ENCODE measurements at places on chromosomes 3 and 15. TPM values are rescaled to one million over a fixed set of nuclear protein-coding genes. Genes with fewer than 3 reads are reported as not detected.

DNA sequence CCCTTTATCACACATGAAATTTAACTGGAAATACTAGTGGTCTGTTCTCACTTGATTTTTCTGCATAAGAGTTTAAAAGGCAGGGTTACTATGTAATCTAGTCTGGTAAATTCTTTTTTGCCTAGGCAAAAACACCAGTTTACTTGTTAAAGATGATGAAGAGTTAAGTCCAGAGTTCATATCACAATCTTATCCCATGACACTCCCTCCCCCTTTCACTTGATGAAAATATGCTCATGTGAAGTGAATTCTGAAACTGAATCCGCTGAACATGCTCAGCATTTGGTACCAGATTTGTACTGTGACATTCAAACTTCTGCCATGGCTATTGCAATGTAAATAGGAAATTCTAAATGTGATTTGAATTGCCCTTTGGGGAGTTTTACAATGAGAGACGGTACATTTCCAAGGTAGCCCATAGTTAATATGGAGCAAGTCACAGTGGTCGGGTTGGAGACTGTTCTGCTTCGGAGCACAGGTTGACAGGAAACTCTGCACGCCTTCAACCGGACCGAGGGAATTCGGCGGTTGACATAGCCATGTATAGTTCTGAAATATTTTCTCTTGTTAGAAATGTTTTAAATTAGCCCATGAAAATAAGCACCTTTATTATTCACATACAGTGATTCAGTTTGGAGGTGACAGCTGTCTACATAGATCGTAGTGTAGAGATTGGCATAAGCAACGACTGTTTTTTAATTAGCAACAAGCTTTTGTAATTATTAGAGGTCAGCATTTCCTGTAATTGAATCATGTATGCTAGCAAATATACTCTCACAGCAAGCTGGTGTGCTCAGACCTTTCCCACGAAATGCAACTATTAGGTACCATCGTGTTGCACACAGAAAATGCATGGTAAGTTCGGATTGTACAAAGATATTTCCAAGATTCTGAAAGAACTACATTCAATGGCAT is 768.6 kb upstream of the GOLIM4 start:
- DNase-seq = no peak

GRCh38 chr3:76586471-76586870 is 453.4 kb upstream of the ROBO2 start:
- no peak for DNase-seq

Gene PPARG
- total RNA-seq = 7.5 TPM

Gene LINGO1
- total RNA-seq = 1.5 TPM

Gene KNG1
- 0.13 TPM for total RNA-seq
